Kidney (tissue), 22 donors: ENCODE measurements at places on chromosomes 6 and 20.

DNA sequence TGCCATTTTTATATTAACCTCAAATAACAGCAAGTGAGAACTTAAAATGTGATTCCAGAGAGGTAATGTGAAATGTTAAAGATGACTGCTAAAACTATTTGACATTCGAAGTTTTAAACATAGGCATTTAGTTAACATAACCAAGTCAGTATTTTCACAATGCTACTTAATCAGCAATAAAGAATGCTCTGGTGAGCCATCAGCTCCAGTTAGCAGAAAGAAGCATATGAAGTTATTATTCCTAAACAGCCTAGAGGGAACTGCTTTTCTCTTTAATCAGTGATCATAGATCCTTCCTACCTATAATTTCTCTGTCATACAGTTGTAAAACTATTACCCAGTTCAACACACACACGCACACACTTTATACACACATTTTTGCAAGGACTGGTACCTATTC lies 60.1 kb downstream of the MMS22L start:
- no peak overlapping the region for H3K27ac ChIP-seq
- no peaks in the 10 kb centered on the region for H3K27me3 ChIP-seq
- no peak overlapping the region for H3K4me3 ChIP-seq
- no peaks in the 10 kb centered on the region for H3K36me3 ChIP-seq
- no peaks in the 10 kb centered on the region for H3K4me1 ChIP-seq

DNA sequence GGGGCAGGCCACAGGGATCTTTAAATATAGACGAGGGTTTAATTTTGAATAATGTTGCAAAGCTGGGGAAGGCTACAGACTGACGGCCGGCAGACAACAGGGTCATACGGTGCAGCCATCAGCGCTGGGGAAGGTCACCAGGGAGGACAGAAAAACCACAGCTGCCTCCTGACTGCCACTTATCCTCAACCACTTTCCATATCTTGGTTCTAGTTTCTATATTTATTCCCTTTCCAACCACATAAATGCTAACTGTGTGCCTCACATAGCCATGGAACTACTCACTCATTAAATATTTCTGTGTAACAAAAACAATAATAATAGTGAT lies 85.7 kb upstream of the AGPAT4 start:
- H3K4me1 ChIP-seq, result no peaks in the 10 kb centered on the region
- H3K36me3 ChIP-seq, result no peaks in the 10 kb centered on the region
- H3K27me3 ChIP-seq, result no peaks in the 10 kb centered on the region

DNA sequence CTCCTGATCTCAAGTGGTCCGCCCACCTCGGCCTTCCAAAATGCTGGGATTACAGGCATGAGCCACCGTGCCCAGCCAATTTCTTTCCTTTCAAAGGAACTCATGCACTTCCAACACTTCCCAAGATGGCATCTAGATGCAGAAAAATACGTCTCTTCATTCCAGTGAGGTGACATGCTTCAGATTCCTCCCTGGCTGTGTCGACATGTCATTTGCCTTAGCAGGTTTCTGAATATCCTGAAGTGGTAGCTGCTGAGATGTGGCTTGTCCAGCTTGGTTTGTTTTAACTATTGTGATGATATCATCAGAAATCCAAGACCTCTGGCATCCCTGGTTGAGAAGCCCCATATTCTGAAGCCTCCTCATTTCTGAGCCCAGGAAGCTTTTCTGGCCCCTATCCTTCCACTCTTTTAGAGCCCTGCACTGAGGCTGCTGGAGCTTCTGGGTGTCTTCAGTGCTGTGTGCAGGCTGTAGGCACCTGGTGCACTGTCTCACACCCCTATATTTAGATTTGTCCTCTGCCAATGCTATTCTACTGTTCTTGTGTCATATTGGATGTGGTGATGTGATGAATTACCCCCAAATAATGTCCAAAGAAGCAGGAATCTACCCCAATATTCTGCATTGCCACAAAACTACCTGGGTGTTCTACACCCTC lies 73.3 kb upstream of the E2F3 start:
- no peaks in the 10 kb centered on the region for H3K36me3 ChIP-seq
- H3K4me1 ChIP-seq, result no peaks in the 10 kb centered on the region
- no peak for DNase-seq

GRCh38 chr6:166935353-166935752 lies 21.0 kb downstream of the RNASET2 start:
- no peak for DNase-seq
- no peak overlapping the region for H3K4me3 ChIP-seq
- H3K27ac ChIP-seq, result no peak overlapping the region
- H3K4me1 ChIP-seq, result no peaks in the 10 kb centered on the region

GRCh38 chr6:152745509-152746171 lies 5.0 kb upstream of the VIP start:
- H3K27ac ChIP-seq, result no peak overlapping the region
- H3K4me3 ChIP-seq, result no peak overlapping the region
- no peak for DNase-seq
- no peaks in the 10 kb centered on the region for H3K36me3 ChIP-seq
- H3K4me1 ChIP-seq, result no peaks in the 10 kb centered on the region

DNA sequence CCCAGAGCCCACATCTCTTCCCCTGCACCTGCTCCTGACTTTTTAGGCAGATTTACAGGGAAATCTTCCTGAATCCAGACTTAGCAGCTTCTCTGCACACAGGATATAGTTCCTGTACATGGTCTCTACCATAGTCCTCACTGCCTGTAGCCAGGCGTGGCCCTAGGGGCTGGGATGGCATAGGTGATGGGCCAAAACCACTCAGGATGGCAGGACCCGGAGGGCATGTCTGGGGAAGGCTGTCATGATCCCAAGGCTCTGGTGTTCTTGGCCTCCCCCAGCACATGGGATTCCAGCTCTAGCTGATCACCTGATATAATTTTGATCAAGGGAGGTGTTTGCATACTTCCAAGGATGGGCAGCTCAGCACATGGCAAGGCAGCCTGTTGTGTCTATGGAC lies 58.0 kb downstream of the TOX2 start:
- DNase-seq, result no peak
- no peaks in the 10 kb centered on the region for H3K4me1 ChIP-seq
- H3K27ac ChIP-seq, result no peak overlapping the region
- H3K36me3 ChIP-seq, result no peaks in the 10 kb centered on the region
- no peak overlapping the region for H3K4me3 ChIP-seq

DNA sequence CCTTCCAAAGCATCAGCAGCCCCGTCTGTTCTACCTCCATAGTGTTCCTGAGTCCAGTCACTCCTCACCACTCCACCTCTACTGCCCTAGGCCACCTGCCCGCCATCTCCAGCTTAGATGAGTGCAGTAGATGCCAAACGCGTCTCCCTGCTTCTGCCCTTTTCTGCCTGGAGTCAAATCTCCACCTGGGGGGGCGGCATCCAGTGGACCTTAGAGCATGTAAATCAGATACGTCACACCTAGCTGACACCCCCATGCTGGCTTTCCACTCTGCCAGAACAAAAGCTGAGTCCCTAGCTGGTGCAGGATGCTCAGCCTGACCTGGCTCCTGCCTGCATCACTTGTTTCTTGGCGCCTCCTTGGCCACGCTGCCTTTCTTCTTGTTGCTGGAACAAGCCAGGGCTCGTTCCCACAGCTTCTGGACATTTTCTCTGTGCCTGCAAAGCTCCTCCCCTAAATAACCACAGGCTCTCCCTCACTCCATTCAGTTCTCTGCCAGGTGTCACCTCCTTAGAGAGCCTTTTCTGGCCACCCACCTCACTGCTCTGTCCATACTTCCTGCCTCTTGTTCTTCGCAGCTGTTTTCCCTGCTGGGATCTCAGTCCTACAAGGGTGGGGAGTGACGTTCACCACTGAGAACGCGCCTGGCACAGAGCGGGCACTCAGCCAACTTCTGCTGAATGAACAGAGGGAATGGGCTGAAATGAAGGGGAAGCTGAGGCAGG lies 5.8 kb downstream of the DDR1 start:
- H3K27me3 ChIP-seq, result no peaks in the 10 kb centered on the region
- H3K4me1 ChIP-seq, result peaks cover 11% of the 10 kb centered on the region
- no peak overlapping the region for H3K27ac ChIP-seq
- no peak overlapping the region for H3K4me3 ChIP-seq

DNA sequence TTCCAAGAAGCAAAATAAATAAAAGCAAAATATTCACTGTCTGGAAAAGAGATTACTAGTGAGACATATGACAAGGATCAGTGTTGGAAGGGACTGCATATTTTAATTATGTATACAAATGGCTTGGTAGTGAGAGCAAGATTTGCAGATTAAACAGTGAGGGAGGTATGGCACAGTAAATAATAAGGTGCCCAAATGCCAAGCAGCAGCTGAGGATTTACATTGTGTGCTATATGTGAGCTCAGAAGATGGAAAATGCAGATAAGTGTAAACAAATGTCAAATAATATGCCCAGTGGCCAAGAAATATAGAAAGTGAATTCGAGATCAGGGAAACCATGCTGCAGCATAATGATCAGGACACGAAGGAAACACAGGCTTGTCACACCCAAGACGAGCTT lies 173.8 kb upstream of the NRSN1 start:
- no peak overlapping the region for H3K27ac ChIP-seq
- no peaks in the 10 kb centered on the region for H3K36me3 ChIP-seq
- H3K4me1 ChIP-seq, result no peaks in the 10 kb centered on the region
- H3K27me3 ChIP-seq, result no peaks in the 10 kb centered on the region
- H3K4me3 ChIP-seq, result no peak overlapping the region
- DNase-seq, result no peak

DNA sequence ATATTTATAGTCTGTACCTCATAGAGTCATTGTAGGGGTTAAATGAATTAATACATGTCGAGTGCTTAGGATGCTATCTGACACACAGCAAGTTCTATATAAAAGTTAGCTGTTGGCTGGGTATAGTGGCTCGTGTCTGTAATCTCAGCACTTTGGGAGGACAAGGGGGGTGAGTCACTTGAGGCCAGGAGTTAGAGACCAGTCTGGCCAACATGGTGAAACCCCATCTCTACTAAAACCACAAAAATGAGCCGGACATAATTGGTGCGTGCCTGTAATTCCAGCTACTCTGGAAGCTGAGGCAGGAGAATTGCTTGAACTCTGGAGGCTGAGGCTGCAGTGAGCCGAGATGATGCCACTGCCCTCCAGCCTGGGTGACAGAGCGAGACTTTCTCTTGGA lies 222.9 kb downstream of the UBE3D start:
- no peak overlapping the region for H3K27ac ChIP-seq
- H3K4me3 ChIP-seq, result no peak overlapping the region
- no peak for DNase-seq
- H3K4me1 ChIP-seq, result no peaks in the 10 kb centered on the region
- no peaks in the 10 kb centered on the region for H3K27me3 ChIP-seq

DNA sequence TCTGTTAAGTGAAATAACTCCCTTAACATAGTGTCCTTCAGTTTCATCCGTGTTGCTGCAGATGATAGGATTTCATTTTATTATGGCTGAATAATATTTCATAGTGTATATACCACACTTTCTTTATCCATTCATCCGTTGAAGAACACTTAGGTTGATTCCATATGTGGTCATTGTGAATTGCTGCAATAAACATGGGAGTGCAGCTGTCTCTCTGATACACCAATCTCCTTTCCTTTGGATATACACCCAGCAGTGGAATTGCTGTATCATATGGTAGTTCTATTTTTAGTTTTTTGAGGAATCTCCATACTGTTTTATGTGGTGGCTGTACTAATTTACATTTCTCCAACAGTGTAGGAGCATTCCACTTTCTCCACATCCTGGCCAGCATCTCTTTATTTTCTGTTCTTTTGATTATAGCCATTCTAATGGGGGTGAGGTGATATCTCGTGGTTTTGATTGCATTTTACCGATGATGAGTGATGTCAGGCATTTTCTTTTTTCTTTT lies 193.2 kb downstream of the SLC16A10 start:
- no peaks in the 10 kb centered on the region for H3K27me3 ChIP-seq
- peaks cover 23% of the 10 kb centered on the region for H3K36me3 ChIP-seq
- no peak overlapping the region for H3K27ac ChIP-seq
- peaks cover 9% of the 10 kb centered on the region for H3K4me1 ChIP-seq

DNA sequence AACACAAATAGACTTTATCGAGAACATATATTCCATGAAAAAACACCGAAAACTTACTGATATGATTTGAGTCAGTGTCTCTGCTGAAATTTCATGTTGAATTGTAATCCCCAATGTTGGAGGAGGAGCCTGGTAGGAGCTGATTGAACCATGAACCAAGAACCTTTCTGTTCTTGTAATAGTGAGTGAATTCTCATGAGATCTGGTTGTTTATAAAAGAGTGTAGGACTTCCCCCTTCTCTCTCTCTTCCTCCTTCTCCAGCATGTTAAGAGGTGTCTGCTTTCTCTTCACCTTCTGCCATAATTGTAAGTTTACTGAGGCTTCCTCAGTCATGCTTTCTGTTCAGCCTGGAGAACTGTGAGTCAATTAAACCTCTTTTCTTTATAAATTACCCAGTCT lies 1289.3 kb upstream of the CITED2 start:
- no peaks in the 10 kb centered on the region for H3K4me1 ChIP-seq
- H3K36me3 ChIP-seq, result no peaks in the 10 kb centered on the region
- H3K27me3 ChIP-seq, result no peaks in the 10 kb centered on the region
- no peak overlapping the region for H3K27ac ChIP-seq

DNA sequence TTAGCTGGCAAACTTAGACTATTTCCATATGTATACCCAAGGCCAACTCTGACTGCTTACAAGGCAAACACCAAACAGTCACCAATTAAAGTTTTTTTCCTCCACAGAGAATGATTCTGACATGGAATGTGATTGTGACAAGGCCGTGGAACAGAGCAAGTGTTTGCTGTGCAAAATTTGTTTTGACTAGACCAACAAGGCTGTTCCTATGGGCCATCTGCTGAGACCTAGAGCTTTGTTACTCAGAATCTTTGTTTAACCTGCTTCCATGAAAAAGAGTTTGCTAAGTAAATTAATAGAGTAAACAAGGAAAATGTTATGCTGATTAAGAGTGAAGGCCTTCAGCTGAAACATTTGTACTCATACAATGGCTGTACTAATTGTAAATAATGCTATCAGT lies 51.6 kb upstream of the IMPG1 start:
- H3K4me1 ChIP-seq, result no peaks in the 10 kb centered on the region
- DNase-seq, result no peak
- H3K27me3 ChIP-seq, result no peaks in the 10 kb centered on the region
- no peak overlapping the region for H3K4me3 ChIP-seq
- no peaks in the 10 kb centered on the region for H3K36me3 ChIP-seq
